ENCODE measurements at places on chromosomes 5 and 9.

GRCh38 chr5:55634209-55634805 lies 77.8 kb downstream of the SLC38A9 start:
- DNase-seq, result no peak

DNA sequence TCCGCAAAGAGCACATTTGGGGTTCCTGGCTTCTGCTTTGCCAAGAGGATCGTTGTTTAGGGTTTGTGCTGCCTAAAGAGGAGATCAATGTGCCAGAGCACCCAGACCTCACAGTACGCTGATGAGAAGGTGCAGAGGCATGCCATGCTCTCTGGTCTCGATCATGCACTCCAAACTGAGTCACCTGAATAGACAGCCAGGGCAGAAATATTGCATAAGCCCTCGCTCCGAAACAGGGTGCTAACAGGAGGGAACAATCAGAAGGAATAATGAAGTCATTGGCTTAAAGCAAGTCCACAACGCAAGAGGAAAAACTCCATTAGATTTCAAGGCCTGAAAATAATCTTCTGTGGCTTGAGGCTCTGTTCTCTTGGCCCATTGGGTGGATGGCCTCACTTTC lies 124.3 kb downstream of the GCNT1 start:
- DNase-seq, result no peak

- no peak for DNase-seq
These were observed 22.3 kb downstream of the MINAR2 start for GRCh38 chr5:129770024-129770820.

- DNase-seq, result no peak
These were observed 38.1 kb downstream of the ITGA1 start for GRCh38 chr5:52825826-52826225.

DNA sequence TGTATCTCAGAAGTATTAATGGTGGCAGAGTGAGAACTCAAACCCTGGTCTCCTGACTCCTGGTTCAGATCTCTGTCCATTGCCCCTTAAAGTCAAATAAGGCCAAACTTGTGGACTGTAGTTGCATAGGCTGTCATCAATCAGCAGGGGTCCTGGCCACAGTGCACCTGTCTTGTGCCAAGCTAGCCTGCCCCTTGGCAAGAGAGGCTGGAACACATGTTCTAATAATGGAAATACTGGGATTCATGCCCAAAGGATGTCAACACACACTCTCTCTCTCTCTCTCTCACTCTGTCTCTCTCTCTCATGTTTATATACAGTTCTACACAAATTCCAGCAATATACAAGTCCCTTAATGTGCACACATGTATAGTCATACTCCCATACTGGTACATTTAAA lies 44.3 kb downstream of the GLRA1 start:
- DNase-seq, result no peak

DNA sequence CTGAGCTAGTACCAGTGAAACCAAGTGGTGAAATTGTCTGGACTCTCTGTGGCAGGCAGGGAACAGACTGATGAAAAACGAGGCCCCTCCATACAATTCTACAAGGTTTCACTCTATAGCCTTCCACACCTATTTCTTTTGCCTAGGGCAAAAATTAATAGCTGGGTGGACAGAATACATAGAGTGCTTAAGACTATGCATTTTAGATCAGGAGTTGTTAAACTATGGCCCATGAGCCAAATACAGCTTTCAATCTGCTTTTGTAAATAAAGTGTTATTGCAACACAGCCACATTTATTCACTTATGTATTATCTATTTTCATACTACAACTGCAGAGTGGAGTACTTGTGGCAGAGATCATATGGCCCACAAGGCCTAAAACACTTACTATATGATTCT lies 45.2 kb downstream of the SH3TC2 start:
- no peak for DNase-seq

DNA sequence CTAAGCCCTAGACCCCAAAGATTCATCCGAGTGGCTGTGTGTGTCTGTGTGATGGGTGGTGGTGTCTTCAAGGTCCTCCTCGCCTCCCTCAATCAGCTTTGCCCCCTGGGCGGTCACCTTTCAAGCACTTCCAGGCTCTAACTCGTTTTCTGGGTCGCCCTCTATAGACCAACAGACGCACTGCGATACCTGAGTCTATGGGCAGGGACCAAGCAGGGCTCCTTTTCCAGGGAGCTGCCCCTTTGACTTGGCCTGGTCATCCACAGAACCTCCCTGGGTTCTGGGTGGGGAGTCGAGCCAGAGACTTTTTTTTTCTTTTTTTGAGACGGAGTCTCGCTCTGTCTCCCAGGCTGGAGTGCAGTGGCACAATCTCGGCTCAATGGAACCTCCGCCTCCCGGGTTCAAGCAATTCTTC lies 1.1 kb downstream of the SLC27A4 start:
- peak; percentile 43 for DNase-seq

GRCh38 chr9:90251316-90251715 lies 391.3 kb downstream of the DIRAS2 start:
- DNase-seq, result no peak

DNA sequence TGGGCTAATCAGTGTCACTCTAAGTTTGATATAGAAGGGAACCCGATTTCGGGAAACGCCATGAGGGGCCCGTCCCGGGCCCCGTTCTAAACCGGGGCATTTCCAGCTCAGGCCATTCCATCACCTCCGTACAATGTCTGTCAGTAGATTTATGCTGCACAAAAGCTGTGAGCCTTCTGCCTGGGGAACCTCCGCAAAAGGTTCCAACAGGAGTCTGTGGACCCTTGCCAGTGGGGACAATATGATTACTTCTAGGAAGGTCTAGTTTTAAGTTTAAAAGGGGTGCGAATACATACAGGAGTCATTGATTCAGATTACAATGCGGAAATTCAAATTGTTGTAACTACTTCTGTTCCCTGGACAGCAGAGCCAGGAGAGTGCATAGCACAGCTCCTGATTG lies 57.6 kb downstream of the RAPGEF1 start:
- no peak for DNase-seq

- no peak for DNase-seq
These were observed 18.6 kb upstream of the ZNF366 start for GRCh38 chr5:72525816-72526215.

GRCh38 chr9:95171596-95171995 lies 145.9 kb downstream of the FANCC start:
- DNase-seq, result no peak

- no peak for DNase-seq
These were observed 117.9 kb downstream of the NRG2 start for GRCh38 chr5:139925216-139925562.

GRCh38 chr9:71760901-71761300 lies 7.4 kb downstream of the CEMIP2 start:
- no peak for DNase-seq

GRCh38 chr9:136516191-136516654 lies 29.6 kb downstream of the NOTCH1 start:
- no peak for DNase-seq

GRCh38 chr9:127919253-127919815 lies 2.5 kb upstream of the ST6GALNAC4 start:
- no peak for DNase-seq

GRCh38 chr9:118563677-118564076 lies 805.6 kb downstream of the BRINP1 start:
- DNase-seq, result no peak

GRCh38 chr5:26259081-26259480 lies 779.3 kb downstream of the CDH9 start:
- DNase-seq, result no peak

GRCh38 chr5:80656425-80656824 lies 1.6 kb upstream of the DHFR start:
- DNase-seq, result no peak

GRCh38 chr5:54719384-54720283 lies 202.1 kb downstream of the SNX18 start:
- DNase-seq, result no peak

- no peak for DNase-seq
These were observed 10.8 kb downstream of the FAM174A start for GRCh38 chr5:100546001-100546400.

GRCh38 chr5:38899936-38900335 lies 54.1 kb downstream of the OSMR start:
- no peak for DNase-seq

- no peak for DNase-seq
These were observed 604.8 kb upstream of the BRINP1 start for GRCh38 chr9:119974026-119974425.

DNA sequence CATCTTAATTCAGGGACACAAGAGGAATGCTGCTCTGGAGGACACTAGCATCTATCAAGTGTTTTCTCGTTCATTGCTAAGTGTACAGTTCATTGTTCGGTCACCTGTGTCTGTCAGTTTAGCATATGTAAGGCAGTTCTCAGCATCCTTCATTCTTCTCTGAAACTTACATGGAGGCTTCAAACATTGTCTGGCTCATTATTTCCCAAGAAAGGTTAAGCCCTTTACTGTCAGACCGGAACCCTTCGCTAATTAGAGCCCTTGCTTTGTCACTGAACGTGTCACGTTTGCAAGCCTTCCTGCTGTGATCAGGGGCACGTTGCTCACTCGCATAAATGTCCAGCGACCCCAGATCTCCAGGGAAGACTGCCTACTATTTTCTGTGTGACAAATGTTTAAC lies 62.3 kb upstream of the RIOK2 start:
- no peak for DNase-seq

DNA sequence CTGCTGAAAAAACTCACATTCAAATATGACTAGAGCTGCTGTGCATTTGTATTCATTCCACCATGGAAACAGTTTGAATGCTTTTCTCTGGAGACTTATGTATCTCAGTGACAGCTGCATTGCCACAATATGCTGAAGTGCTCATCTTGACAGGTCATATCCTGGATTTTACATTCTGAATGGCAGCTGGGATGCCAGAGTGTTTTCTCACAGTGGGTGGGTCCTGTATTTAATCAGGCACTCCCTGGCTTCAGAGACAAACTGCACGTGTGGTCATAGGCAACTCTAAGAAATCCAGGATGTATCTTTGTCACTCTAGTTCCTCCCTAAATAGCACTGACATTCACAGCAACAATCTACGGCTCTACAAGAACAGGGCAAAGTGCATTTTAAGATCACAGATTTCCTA lies 75.6 kb downstream of the ST8SIA4 start:
- DNase-seq, result no peak

GRCh38 chr5:166845044-166845443 lies 1446.4 kb upstream of the WWC1 start:
- DNase-seq, result no peak

- DNase-seq, result no peak
These were observed 1888.4 kb downstream of the MAT2B start for GRCh38 chr5:165393839-165394238.

- DNase-seq, result no peak
These were observed 196.4 kb downstream of the TRPM3 start for GRCh38 chr9:70924895-70925547.

DNA sequence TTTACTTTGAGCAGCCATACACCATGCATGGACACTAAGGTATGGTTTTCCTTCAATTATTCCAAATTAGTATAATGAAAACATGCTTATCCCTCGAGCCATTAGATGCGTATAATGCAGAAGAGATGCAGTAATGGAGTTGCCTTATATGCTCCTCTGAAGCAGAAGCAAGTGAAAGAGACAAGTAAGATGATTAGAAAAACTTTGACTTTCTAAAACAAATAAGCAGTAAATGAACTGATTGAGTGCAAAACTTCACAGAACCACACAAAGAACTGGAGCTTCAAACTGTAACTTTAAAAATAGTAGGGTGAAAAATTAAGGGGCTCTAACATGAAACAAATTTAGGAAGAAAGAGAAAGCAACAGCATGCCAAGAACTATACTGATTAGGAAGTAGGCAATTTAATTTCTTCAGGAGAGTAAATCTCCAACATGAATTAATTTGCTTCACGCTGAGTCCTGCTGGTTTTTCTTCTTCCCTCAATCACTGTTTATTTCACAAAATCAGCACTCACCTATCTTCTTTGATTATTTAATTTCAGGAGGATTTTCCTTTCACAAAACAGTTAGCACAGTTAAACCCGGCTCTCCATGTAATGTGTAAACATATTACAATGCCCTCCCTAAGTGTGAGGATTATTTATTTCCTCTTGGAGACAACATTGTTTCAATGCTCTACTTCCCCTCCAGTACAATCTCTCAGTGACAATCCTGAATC lies 90.3 kb upstream of the PAM start:
- no peak for DNase-seq

- no peak for DNase-seq
These were observed 159.3 kb upstream of the TLX3 start for GRCh38 chr5:171149772-171150171.

DNA sequence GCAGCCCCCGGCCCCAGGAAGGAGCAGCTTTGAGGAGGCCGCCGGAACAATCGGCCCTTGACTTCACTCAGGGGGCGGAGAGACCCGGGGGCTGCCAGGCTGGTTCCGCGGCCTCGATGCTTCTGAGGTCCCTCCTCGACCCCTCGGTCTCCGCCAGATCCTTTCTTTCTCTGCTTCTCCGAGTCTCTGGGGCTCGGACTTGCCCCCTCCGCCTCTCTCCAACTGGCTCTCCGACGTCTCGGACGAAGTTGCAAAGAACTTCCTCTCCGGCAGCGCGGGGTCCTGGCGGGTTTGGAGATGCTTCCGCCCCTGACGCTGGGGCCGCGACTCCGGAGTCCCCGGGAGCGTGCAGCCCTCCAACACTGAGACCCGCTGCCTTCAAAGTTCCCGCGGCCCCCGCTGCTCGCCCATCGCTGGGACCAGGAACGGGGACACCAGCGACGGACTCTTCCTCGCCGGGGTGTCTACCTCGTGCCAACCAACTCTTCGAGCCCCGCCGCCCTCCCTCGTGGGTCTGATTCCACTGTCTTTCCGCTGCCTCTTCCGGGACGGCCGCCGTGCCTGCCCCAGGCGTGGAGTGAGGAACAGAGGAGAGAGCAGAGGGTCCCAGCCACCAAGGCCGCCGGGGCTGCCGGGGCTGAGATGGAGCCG lies 7.0 kb downstream of the PAX5 start:
- DNase-seq, result no peak
